ENCODE measurements at places on chromosomes 7 and 10.

- no peak for DNase-seq
Measured at GRCh38 chr10:73424478-73424877, 8.9 kb downstream of the MSS51 start.

- no peak for DNase-seq
Measured at GRCh38 chr7:30226614-30227268, 57.7 kb upstream of the ZNRF2 start.

DNA sequence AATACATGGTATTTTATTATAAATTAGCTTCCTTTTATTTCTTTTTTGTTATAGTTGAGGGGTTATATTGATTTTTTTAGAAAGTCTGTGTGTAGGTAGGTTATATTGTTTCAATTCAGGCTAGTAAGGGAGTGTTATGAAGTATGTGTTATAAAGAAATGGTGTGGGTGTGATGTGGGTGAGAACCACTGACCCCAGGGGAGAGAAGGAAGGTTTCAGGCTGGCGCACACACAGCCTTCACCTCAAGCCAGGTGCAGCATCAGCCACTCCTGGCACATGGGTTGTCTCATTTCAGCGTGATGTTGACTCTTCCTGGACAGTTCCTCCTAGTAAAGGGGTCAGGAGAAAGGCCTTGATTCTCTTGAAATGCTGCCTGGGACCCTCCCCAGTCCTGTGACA lies 291.3 kb downstream of the POU6F2 start:
- no peak for DNase-seq

GRCh38 chr7:27850531-27850930 lies 110.6 kb downstream of the TAX1BP1 start:
- no peak for DNase-seq

DNA sequence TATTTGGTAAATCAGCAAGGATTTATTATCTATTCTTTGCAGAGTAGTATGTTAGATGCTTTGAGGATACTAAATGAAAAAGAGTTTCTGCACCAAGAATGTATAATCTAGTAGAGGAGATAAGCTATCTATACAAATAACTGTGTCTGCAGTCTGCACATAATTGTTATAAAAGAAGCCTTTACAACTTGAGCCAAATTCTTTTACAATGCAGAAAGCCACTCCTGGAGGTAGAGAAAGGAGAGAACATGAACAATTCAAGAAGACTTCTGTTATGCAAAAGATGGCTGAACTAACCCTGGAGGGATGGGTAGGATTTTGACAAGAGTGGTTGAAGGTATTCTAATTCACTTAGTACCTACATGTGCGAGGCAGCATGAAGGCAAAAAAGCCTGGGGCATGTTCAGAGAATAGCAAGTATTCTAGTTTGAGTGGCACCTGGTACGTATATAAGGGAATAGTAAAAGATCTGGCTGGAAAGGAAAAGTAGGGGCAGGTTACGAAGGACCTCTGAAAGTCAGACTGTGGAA lies 251.1 kb upstream of the KAT6B start:
- DNase-seq: no peak

GRCh38 chr10:130193033-130193432 lies 56.8 kb downstream of the GLRX3 start:
- DNase-seq: no peak

GRCh38 chr10:121715969-121716368 lies 117.7 kb upstream of the FGFR2 start:
- DNase-seq: no peak

GRCh38 chr10:99526861-99527504 lies 5.8 kb upstream of the NKX2-3 start:
- DNase-seq: no peak

DNA sequence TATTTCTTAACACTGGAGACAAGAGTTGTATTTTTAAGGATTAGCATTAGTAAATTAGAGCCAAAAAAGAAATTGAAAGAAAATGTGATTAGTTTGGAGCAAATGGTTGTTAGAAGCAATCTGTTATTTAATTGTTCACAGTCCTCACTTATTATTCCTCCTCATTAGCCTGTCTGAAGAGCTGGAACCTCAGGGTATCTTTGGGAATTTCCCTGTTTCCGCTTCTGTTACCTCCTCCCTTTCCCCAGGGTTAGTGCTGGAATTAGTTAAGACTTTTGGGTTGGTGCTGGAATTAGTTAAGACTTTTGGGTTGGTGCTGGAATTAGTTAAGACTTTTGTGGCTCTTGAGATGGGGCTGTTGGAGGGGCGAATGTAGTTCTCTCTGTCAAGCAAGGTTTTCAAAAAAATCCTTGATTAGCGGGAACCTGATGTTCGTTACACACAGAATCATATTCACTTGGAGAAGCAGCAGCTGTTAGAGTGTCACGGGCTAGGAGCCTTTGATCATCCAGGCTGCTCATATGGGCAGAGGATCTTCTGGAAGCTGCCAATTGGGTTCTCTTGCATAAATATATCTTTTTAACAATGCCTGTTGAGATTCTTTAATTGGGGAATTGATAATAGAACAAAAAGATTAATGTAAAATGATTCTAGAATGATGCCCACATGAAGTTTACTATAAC lies 251.0 kb upstream of the NPSR1 start:
- no peak for DNase-seq

- DNase-seq: no peak
Measured at GRCh38 chr7:98352621-98353020, 48.3 kb downstream of the BAIAP2L1 start.
